GM10248 (cell line): ENCODE measurements at places on chromosomes 12 and 14.

DNA sequence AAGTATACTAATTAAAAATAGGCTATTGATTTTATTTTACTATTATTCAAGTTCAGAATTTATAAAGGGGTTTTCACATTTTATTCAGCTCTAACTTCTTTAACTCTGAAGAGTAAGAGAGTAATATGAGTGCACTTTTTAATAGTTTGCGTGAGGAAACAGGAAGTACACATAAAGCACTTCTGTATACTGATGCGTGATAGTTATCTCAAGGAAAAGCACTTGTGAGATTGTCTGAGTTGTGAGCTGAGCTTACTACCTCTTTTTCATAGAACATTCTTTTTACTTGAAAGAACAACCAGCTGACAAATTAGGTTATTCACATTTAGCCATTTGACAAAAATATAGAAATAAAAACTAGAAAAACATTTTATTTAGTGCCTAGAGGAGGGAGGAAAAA lies 1.9 kb downstream of the RAD51AP1 start:
- DNase-seq: no peak

GRCh38 chr12:5537771-5538170 lies 105.9 kb downstream of the NTF3 start:
- DNase-seq: no peak

- DNase-seq: no peak
Measured at GRCh38 chr12:39230086-39230485, 212.8 kb downstream of the KIF21A start.

DNA sequence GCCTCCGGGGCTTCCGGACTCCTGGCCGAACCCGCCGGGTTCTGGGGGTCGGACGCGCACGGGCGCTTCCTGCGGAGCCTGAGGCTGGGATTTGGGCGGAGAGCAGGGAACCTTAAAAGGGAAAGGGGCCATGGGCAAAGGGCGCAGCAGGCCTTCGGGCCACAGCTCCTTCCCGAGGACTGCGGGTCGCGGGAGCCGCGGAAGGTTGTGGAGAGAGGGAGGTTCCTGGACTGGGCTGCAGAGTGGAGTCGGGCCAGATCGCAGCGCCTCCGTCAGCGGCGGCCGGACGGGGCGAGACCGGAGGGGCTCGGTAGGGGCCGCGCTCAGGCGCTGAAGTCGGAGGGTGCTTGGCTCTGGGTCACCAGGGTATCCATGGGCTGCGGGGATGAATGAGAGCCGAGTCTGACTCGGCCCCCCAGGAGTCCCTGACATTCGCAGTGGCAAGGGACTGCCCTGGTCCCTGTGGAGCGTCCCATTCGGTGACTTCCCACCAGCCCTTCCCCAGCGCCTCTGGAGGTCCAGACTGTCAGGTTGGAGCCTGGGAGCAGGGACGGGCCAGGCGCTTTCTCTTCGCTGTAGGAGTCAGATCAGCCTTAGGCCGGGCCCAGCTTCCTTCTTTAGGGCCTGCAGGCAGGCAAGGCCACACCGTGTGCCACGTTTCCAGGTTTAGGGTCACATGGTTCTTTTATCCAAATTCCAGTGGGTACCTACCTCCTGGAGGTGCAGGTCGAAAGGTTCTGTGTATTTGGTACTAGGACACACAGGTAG lies 938 bp upstream of the SLC25A29 start:
- DNase-seq: no peak

DNA sequence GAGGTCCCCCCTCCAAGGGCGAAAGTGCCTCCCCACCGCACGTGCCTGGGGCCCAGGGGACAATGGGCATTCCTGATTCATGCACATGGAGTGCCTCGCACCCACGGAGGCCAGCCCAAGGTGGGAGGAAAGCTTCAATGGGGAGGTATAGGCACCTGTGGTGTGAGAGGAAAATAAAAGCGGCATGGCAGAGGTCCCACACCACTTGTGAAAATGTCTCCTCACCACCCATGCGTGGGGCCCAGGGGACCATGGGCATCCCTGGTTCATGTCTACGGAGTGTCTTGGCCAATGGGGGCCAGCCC lies 384.7 kb downstream of the ALG10 start:
- peak; percentile 0 for DNase-seq

DNA sequence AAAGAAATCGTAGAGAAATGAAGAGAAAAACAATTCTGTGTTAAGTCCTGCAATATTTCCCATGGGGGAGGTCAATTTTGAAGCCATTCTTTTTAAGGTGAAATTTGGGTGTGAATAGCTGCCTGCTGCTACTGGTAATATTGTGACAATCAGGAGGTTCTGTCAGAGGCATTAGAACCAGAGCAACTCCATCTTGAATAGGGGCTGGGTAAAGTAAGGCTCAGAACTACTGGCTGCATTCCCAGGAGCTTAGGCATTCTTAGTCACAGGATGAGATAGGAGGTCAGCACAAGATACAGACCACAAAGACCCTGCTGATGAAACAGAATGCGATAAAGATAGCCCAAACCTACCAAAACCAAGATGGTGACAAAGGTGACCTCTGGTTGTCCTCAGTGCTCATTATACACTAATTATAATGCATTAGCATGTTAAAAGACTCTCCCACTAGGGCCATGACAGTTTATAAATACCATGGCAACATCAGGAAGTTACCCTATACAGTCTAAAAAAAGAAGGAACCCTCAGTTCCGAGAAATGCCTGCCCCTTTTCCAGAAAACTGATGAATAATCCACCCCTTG lies 24.8 kb upstream of the MTHFD1 start:
- no peak for DNase-seq

- no peak for DNase-seq
Measured at GRCh38 chr12:106418970-106419369, 61.4 kb downstream of the POLR3B start.
